ENCODE measurements at places on chromosomes 5 and 9.

DNA sequence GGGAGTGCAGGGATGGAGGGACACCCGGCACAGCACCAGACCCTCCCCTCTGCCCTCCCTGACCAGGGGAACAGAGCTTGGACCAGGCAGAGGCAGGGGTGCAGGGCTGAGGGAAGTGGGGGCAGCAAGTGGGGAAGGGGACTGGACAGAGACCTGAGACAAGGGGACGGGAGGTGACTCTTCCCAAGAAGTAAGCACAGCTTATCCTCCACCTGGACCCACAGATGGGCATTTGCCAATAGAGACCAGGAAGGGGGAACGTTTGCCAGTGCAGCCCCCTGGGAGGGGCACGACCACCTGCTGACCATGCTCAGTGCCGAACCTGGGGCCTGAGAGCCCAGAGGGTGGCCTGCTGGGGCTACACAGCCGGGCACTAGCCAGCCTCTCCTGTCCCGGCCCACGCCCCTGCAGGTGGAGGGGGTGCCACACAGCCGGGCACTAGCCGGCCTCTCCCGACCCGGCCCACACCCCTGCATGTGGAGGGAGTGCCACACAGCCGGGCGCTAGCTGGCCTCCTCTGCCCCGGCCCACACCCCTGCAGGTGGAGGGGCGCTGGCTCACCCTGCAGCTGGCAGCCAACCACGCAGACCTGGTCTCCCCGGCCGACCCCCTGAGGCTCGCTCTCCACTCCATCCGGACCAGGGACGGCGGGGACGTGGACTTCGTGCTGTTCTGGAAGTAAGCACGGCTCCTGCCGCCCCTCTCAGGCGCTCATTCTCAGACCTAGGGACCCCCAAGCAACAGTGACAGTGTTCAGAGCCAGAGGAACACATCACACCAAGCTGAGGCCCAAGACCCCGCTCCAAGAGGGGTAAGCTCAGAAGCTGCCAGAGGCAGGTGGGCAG is 24.3 kb downstream of the GLT6D1 start:
- DNase-seq: no peak

GRCh38 chr5:105593011-105593760 is 2030.6 kb upstream of the NUDT12 start:
- DNase-seq: no peak

GRCh38 chr5:56450766-56451165 is 217.6 kb upstream of the ANKRD55 start:
- no peak for DNase-seq

DNA sequence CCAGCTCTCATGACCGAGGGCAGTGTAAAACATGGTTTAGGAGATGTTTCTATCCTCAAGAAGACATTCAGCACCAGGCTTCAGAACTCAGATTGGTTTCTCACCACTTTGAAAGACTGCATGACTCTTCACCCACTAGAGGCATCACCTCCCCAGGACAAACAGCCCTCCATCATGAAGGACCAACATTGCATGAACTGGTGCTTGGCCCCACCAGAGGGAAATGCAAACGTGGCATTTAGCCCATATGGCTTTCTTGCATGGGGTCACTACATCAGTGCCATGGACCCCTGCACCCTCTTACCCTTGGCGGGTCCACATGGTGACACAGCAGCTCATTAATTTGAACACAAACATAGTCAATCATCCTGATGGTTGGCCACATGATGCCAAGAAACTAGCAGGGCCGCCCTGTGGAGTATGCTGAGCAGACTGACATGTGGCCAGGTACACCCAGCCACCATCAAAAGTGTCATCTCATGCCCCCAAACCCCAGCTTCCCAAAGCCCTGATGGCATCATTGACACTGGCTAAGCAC is 129.5 kb upstream of the FSTL4 start:
- no peak for DNase-seq

DNA sequence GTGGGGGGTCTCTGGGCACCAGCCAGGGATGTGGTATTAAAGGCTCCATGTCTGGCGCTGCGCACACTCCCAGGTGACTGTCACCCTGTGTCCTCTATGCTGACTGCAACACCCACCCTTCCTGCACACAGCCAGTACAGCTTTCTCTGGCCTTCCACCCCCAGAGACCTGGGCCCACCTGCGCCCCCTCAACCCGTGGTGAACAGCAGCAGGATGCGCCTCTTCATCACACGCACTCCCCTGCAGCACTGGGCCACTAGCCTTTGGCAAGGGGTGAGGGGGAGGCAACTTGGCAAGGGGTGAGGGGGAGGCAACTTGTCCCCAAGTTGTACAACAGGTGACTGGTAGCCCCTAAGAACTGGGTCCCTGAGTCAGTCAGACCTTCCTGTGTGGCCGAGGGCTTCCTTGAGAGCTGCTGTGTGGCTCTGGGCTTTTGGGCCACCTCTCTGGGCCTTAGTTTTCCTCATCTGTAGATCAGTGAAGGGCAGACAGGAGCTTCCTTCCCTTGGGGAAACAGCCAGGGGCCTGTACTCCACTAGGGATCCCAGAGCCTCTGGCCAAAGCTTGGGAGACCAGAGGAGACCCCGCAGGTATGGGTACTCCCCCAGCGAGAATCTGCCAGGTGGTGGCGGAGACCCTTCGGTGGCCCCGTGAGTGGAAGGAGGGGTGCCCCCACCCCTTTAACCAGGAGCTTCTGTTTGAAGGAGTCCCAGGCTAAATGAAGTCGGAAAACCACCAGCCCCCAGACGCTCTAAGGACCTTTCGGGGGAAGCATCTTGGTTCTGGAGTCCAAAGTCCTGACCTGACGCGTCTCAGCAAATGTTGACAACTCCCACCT is 4.5 kb downstream of the CRAT start:
- no peak for DNase-seq

DNA sequence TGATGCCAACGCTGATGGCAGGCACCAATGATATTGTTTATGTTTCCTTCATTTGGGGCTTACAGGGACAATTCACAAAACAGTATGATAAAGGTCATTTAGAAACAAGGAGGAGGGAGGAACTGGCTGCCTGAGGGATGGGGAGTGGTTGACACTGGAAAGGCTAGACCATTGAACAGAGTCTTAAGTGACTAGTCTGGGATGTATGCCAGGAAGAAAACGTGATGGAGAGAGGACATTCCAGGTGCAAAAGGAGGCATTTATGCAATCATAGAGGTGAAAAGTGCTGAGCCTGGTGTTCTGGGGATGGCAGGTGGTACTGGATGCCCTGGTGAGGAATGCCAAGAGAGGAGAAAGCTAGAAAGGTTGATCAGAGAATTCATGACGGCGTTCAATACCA is 153.4 kb downstream of the ZNF462 start:
- DNase-seq: no peak

DNA sequence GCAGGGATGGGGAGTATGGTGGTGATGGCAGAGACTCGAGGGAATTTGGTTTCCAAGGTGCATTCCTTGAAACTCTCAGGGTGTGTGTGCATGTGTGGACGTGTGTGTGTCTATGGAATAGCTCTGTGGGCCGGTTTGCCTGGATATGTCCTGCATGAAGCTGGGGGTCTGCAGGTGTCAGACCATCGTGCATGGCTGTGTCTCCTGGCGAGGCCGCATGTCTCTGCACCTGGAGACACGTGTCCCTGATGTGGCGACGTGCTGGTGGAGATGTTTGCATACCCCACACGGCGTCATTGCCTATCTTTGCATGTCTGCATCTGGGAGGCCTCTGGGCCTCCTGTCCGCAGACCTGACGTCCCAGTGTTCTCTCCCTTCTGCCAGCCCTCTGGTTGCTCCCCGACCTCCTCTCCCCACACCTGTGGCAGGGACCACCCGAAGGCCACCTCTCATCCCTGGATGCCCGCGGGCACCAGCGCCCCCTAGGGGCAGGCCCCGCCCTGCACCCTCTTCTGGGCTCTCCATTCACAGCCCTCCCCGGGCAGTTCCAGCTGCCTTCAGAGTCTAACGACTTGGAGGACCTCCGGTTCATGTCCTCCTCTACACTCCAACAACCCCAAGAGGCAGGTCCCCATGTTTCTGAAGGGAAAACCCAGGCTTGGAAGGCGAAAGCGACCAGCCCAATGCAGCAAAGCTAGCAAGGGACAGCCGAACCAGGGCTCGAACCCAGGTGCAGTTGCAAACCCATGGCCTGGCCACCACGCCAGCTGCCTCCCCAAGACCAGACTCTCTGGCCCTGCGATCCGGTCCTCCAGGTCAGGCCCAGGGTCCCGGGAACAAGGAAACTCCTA is 88.6 kb downstream of the LMX1B start:
- DNase-seq: no peak

DNA sequence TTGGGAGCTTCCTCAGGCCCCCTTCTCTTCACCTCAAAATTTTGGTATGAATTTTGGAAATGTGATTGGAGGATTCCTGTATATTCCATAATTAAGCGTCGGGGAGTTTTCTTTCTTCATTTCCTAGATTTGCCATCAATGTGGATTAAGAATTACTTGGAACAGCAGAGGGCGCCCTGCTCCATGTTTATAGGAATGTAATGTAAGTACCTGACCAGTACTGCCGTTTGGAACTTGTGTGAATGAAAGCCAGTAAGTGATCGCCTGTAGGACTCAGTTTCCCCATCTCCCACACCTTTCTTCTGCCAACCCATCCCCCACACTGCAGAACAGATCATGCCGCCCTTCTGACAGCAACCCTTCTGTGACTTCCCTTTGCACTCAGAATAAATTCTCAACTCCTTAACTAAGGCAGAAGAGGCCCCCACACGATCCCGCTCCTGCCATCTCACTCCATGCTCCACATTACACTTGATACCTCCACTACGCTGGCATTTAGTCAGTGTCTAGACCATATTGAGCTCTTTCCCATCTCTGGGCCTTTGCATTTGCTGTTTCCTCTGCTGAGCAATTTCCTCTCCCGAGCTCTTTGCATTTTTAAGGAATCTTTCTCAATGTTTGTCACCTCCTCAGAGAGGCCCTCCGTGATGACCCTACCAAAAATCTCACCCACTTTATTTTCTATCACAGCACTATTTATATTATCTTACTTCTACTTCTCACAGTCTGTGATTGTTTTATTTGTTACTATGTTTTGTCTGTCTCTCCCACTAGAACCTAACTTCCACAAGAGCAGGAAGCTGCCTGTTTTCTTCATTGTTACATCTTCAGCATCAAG is 79.5 kb upstream of the HTR4 start:
- DNase-seq: no peak
